ENCODE measurements at places on chromosomes 11 and 22. TPM values are rescaled to one million over a fixed set of nuclear protein-coding genes. Genes with fewer than 3 reads are reported as not detected.

Gene A4GALT
- total RNA-seq, result 15.2 TPM

Gene YAP1
- total RNA-seq, result 65.6 TPM

Gene H19
- 16.3 TPM for total RNA-seq

Gene C11orf87
- total RNA-seq, result 0.07 TPM

Gene ANKK1
- total RNA-seq, result not detected

Gene LINC01488
- total RNA-seq, result not detected

Gene TRIM51
- not detected for total RNA-seq

Gene LDLRAD3
- total RNA-seq, result 25.3 TPM

Measured in A549 treated with GW870086 at 1 μM for 4 hours (cell line).